ENCODE measurements at places on chromosomes 11 and 22.

- no peak for DNase-seq
Measured at GRCh38 chr11:114260077-114260476, 36.1 kb upstream of the NNMT start.

DNA sequence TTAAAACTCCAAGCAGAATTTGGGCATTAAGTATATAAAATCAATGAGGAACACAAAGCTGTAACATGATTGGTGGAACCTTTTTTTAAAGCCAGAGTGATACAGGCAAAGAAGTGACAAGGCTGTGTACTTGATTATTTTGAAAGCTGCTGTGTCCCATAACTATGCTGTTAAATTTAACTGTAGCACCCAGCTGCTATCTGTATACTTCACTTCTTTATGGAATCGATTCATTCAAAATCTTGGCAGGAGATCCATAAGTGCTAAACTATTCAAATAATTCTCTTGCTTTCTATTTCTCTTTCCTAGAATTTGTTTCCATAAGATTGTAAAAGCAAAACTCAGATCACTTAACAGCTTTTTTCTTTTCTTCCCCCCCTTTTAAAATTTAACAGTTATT lies 231.7 kb downstream of the DYNC2H1 start:
- no peak for DNase-seq

DNA sequence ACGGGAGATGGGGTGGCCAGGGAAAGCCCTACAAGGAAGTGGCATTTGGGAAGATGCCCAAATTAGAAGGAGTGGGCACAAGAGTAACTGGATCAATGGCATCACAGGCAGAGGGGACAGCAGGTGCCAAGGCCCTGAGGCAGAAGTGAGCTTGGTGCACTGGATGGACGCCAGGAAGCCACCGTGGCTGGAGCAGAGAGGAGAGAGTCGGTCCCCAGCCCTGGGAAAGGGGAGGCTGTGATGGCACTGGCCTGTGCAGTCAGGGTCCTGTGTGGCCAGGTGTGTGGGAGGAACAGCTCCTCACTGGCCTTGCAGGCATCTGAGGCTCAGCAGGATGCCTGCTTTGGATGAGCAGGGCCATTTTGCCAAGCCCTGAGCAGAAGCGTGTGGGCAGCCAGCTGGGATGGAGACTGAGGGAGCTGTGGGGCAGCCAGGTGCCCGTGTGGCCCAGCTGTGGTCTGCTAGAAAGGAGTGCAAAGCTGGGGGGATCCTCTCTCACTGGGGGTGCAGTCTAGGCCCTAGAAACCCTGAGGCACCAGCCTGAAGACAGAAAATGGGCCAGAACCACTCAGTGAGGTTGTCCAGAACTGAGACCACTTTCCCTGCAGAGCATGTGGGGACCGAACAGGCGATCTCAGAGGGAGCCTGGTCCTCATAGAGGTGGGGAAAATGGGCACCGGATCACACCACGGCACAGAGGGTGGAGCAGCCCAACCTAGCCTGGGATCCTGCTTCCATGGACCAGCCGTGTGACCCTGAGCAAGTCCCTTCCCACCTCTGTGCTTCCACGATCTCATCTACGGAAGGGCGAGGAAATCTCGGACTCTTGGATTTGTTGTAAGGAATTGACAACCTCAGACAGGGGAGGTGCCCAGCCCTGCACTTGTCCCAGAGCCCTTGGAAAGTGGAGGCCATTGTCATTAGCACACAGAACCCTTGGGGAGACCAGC lies 78.6 kb upstream of the RTL6 start:
- peak; percentile 14 for DNase-seq

DNA sequence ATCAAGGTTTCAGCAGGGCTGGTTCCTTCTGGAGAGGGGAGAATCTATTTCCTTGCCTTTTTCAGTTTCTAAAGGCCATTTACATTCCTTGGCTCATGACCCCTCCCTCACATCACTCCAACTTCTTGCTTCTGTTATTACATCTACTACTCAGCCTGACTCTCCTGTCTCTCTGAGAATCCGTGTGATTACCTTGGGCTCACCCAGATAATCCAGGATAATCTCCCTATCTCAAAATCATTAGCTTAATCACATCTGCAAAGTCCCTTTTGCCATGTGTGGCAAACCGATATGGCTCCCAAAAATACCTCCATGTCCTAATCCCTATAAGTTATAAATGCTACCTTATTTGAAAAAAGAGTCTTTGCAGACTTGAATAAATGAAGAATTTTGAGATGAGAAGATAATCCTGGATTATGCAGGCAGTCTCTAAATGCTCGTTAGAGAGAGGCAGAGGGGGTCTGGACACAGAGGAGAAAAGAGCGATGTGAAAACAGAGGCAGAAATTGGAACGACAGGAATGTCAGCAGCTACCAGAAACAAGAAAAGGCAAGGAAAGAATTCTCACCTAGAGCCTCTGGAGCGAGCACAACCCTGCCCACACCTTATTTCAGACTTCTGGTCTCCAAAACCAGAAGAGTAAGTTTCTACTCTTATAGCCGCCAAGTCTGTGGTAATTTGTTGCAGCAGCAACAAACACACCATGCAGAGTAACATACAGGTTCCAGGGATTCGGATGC lies 23.6 kb upstream of the ARHGAP32 start:
- DNase-seq = no peak

DNA sequence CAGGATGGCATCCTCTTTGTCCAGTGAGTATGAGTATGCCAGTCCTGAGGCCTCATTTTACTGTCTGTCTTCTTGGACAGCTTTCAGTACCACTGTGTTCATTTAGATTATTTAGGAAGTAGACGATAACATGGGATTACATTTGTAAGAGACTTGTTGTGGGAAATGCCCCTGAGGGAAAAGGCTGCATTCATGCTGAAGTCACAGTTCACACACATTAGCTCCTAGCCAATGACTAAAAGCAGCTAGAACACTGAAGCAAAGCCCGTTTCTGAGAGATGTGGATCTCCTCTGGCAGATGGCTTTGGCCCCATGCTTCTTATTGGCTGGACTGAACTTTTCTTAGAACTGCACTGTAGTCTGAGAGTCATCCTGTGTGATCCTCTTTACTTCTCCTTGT lies 242.4 kb downstream of the FAM76B start:
- no peak for DNase-seq

- no peak for DNase-seq
Measured at GRCh38 chr11:9617940-9618339, 44.5 kb downstream of the WEE1 start.

- DNase-seq = peak; percentile 70
Measured at GRCh38 chr11:45102810-45103621, 43.4 kb upstream of the PRDM11 start.

DNA sequence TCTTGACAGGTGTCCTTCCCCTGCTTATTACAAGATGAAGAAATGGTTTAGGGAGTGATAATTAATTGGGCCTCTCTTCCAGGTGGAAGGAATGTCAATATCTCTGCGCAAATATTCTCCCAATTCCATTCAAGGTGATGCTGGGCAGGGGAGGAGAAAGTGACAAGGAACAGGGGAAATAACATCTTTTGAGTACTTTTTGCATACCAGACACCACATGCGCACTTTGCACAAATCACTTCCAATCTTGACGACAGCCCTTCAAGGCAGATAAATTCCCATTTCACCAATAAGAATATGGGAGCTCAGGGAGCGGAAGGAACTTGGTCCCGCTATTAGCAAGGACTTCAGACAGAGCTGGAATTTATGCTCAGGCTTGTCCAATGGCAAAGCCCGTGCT lies 145.1 kb upstream of the TBCEL start:
- no peak for DNase-seq

DNA sequence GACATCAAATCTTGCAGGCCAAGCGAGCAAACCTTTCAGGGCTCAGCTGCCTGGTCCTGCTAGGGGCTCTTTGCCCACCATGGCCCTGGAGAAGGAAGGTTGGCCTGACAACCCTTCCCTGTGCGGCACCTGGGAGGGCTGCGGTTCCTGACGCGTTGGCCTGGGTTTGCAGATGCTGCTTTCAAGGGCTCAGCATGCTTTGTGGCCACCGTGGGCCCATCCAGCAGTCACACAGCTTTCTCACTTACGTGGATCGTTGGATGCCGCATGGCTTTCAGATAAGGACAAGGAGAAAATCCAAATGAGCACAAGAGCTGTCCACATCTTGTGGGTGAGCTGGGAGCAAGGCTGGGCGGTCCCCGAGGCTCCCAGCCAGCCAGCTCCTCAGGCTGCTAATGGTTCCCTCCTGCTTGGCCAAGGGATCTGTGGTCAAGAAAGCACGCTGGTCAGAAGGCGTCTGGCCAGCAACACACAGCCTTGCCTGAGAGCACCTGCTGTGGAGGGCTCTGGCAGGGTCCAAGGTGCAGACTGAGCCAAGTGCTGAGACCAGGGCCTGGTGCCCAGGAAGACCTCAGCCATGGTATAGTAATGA lies 8.2 kb downstream of the C11orf24 start:
- DNase-seq = no peak

GRCh38 chr11:131671734-131672133 lies 301.3 kb downstream of the NTM start:
- no peak for DNase-seq

- no peak for DNase-seq
Measured at GRCh38 chr11:62129590-62130282, 5.9 kb downstream of the INCENP start.

DNA sequence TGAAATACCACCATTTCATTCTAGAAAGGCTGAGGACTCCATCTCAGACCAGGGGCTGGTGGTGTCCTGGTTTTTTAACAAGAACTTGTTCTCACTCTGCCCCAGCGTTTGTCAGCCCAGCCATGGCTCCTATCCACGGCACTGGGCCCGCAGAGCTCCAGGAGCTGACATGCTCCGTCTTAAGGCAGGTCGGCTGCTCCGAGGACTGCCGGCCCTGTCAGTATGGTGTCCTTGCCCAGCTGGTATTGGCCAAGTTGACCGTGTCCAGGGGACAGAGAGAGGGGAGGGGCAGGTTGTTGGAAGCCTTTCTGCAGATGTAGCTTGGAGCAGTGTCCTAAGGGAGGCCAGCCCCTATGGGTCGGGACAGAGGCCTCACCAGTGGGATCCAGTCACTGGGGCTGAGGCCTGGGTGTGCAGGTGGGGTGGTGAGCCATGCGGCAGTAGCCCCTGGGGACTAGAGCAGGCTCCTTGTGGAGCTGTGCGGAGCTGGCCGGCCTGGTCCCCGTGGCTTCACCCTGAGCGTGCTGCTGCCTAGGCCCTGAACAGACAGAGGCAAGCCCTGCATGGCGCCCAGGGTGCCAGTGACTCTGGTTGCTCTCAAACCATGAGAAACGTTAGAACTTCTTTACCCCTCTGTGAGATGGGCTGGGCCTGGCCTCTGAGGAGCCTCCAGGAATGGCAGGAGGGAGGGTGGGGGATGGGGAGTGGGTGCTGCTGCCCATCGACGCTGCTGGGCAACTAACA lies 39.9 kb upstream of the KCNQ1OT1 start:
- no peak for DNase-seq

DNA sequence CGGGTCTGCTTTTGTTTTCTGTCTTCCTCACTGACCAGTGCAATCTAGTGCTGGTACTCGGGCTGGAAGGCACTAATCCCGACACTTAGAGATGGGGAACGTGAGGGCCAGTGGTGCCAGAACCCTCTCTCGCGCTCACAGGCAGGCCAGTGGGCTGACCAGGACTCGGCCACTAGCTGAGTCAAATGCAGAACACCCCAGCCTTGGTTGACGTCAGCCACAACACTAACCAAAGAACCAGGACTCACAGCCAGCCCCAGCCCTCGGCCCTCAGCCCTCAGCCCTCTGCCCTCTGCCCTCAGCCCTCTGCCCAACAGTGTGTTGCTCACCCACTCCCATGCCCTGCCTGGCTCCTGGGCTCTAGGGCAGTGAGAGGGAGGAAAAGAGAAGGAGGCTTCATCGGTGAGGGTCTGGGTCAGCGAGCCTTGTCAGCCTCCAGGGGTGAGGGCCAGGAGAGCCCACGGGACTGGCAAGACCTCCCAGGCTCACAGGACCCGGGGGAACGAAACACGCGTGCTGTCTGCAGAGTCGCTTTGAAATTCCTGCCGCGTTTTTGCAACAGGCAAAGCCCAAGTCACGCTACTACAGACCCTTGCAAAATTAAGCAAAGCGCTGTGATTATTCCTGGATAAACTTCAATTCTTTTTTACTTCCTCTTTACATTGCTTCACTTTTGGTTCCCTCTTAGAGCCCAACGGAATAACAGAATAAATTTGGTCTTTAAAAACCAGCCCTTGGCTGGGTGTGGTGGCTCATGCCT lies 27.5 kb downstream of the KIAA0930 start:
- DNase-seq = no peak

DNA sequence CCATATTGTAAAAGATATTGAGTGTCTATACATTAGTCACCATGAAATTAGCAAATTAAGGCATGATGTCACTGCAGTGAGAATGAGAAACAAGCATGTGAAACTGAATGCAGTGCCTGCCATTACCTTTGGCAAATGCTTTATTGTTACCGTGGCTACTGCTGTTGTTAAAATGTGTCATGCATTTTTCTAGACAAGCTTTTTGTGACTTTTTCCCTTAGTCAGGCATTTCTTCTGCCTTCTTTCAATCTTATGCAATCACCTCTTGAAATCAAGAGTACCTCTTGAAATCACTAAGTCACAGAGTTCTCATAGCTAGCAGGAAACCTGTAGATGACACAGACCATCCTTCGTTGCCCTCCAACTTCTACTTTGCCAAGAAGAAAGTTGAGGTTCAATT lies 461.7 kb upstream of the TENM4 start:
- DNase-seq = no peak

DNA sequence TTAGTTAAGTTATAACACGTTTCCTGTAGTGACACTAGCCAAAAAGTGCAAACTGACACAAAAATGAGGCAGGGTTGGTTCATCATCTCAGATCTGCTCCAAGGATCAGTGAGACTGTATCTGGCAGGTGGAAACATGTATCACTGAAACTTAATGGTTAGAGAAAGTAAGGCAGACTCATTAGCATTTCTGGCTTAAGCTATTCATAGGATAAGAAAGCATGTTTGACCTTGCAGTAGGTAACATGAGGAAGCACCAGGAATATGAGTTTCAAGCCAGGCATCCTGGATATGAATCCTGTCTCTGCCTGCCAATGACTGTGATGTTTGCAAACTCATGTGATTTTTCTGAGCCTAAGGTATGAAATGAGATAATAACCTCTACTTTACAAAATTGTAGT lies 732.1 kb downstream of the NELL1 start:
- no peak for DNase-seq

DNA sequence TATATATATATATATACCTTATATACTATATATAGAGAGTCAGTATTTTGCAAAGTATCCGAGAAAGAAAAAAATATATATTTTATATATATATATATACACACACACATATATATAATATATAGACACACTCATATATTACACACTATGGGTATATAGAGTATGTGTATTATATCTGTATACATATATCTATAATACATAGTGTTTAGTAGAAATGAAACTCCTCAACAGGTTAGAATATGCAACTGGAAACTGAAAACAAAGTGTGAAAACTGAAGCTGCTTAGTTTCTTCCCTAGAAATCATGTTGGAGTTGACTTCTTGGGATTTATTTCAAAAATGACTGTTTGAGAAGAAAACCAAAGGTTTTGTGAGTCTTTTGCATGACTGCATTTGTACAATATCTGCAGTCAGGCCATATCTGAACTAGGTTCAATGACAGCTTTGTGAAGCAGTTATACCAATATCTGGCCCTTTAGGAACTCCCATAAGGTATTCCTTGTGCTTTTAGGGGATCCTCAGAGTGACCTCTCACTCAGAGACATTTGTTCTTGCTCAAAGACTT lies 284.1 kb downstream of the CASP12 start:
- DNase-seq = no peak

GRCh38 chr11:58525037-58525614 lies 17.2 kb upstream of the OR5B21 start:
- no peak for DNase-seq

- DNase-seq = no peak
Measured at GRCh38 chr11:19116276-19116970, 545 bp upstream of the ZDHHC13 start.

- no peak for DNase-seq
Measured at GRCh38 chr22:44049486-44050231, 25.6 kb downstream of the PARVB start.
